ENCODE measurements at places on chromosomes 16 and 17.

GRCh38 chr16:88499836-88500251 lies 46.8 kb downstream of the ZFPM1 start:
- DNase-seq, result no peak

DNA sequence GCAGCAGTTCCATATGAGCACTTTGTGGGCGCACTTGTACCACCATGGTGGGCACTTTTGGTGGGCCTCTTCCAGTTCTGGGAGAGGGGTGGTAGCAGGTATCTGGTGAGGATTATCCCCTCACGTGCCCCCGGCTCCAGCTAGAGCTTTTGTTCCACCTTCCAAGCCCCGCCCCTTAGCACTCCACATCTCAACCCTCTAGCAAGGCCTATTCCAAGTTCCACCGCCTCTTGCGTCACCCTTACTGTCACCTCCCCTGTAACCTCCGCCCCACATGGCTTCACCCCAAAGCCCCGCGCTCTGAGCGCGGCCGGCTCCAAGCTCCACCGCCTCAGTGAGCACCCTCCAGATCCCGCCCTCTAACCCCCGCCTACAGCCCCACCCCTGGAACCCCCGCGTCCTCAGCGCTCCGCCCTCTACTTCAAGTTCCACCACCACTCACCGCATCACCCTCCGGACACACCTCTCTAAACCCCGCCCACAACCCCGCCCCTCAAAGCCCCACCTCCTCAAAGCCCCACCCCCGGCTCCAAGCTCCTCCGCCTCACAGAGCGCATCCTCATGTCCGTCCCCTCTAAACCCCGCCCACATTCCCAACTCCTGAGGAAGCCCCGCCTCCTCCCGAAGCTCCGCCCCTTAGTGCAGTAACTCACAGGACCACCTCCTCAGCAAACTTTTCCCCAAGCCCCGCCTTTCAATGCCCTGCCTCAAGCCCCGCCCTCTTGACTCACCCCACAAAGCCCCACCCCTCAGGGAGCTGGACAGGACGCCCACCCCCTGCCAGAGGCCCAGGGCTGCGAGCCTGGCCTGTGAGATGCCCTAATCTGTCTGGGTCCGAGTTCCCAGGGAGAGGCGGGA lies 11.1 kb downstream of the SCN4A start:
- DNase-seq, result peak; percentile 38

- DNase-seq, result no peak
These were observed 78.0 kb upstream of the GAS7 start for GRCh38 chr17:10276436-10276835.

DNA sequence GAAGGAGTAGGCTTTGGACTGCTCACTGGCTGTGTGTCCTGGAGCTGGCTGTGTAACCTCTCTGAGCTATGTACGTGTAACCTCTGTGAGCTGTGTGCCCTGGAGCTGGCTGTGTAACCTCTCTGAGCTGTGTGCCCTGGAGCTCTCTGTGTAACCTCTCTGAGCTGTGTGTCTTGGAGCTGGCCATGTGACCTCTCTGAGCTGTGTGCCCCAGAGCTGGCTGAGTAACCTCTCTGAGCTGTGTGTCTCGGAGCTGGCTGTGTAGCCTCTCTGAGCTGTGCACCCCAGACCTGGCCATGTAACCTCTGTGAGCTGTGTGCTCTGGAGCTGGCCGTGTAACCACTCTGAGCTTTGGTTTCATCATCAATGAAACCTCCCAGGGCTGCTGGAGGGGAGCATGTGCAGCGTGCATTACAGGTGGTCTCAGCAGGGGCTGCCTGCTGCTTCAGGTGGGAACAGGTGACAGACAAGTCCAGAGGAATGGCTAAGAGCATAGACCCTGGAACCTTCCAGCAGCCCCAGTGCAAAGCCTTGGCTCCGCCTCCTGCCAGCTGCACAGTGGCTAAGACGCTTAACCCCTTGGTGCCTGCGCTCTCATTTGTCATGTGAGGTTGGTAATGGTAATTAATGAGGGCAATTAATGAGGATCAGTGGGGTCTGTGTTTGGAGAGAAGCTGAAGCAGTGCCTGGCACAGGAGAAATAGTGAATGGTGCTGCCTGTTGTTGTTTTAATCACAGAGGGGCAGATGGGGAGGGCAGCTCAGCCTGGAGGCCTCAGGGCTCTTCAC lies 86.7 kb downstream of the KATNIP start:
- DNase-seq, result no peak

- no peak for DNase-seq
These were observed 109.2 kb downstream of the CCT6B start for GRCh38 chr17:34851961-34852540.

DNA sequence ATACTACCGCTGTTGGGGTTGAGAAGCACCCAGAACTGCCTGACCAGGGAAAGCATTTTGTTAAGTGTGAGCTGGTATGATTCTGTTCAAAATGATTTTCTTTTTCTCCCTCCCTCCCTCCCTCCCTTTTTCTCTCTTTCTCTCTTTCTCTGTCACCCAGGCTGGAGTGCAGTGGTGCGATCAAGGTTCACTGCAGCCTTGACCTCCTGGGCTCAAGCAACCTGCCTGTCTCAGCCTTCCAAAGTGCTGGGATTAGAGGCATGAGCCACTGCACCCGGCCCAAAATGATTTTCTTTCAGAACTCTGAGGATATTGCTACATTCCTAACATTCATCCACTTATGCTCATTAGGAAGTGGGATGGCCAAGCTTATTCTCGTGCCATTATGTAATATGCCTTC lies 41.3 kb downstream of the SLC47A1 start:
- no peak for DNase-seq

GRCh38 chr17:42573095-42573494 lies 4.4 kb downstream of the PSMC3IP start:
- DNase-seq, result no peak

- no peak for DNase-seq
These were observed 496 bp downstream of the TOX3 start for GRCh38 chr16:52546291-52547003.

- no peak for DNase-seq
These were observed 7.1 kb downstream of the ACSF3 start for GRCh38 chr16:89100601-89101302.

DNA sequence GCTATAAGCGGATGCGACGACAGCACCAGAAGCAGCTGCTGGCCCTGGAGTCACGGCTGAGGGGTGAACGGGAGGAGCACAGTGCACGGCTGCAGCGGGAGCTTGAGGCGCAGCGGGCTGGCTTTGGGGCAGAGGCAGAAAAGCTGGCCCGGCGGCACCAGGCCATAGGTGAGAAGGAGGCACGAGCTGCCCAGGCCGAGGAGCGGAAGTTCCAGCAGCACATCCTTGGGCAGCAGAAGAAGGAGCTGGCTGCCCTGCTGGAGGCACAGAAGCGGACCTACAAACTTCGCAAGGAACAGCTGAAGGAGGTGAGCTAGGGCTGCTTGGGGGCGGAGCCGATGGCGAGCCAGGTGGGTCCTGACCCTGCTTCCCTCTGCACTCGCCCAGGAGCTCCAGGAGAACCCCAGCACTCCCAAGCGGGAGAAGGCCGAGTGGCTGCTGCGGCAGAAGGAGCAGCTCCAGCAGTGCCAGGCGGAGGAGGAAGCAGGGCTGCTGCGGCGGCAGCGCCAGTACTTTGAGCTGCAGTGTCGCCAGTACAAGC lies 10.1 kb downstream of the HIRIP3 start:
- DNase-seq, result no peak

- no peak for DNase-seq
These were observed 373.5 kb downstream of the KCNJ2 start for GRCh38 chr17:70542876-70543275.

DNA sequence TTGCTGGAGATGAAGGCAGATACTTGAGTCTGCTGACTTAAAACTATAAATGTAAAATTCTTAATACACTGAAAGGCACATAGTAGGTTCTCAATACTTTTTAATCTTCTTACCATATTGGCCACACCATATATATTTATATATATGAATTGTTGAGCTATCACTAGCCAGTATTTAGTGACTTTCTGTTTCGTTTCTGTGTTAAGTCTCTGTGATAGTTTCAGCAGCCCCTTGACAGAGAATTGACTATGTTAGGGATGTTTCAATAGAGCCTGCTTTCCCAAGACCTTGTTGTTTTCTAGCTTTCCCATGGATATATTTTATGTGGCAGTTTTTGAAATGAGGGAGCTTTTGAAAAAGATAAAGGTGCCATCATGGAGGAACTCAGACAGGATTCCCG lies 206.5 kb upstream of the GOT2 start:
- DNase-seq, result no peak

- no peak for DNase-seq
These were observed 366.6 kb downstream of the HS3ST4 start for GRCh38 chr16:26058326-26058725.

DNA sequence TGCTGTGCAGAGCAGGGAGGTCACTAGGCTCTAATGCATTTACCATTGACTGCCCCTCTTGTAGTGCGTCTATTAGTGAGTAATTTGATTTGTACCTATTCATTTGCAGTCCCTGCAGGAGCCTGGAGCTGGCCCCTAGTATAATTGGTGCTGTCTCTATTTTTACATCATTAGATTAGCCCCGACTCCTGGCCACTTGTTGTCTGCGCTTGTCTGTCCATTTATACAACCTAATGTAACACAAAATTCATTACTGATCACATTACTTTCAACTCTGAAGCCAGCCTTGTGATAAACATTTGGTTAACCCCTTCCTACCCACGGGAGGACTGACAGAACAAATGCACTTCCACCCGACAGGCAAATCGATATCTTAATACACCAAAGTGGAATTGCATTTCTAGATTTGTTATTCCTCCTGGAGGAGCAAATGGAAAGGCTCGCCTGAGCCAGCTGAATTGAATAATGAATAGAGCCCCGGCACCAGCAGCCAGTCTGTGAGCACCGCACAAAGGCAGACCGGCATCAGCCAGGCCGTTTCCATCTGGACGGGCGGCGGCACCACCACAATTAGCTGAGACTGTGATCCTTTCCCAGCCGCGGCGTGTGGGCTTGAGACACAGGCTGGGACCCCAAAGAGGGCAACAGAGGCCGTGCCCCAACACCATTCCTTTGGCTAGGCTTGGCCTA lies 18.7 kb upstream of the TBX2 start:
- DNase-seq, result no peak

GRCh38 chr17:7261379-7262191 lies 693 bp downstream of the CLDN7 start:
- no peak for DNase-seq

- DNase-seq, result no peak
These were observed 133.6 kb downstream of the HS3ST3B1 start for GRCh38 chr17:14434506-14434905.

GRCh38 chr16:75477680-75478473 lies 13.4 kb upstream of the TMEM170A start:
- no peak for DNase-seq

DNA sequence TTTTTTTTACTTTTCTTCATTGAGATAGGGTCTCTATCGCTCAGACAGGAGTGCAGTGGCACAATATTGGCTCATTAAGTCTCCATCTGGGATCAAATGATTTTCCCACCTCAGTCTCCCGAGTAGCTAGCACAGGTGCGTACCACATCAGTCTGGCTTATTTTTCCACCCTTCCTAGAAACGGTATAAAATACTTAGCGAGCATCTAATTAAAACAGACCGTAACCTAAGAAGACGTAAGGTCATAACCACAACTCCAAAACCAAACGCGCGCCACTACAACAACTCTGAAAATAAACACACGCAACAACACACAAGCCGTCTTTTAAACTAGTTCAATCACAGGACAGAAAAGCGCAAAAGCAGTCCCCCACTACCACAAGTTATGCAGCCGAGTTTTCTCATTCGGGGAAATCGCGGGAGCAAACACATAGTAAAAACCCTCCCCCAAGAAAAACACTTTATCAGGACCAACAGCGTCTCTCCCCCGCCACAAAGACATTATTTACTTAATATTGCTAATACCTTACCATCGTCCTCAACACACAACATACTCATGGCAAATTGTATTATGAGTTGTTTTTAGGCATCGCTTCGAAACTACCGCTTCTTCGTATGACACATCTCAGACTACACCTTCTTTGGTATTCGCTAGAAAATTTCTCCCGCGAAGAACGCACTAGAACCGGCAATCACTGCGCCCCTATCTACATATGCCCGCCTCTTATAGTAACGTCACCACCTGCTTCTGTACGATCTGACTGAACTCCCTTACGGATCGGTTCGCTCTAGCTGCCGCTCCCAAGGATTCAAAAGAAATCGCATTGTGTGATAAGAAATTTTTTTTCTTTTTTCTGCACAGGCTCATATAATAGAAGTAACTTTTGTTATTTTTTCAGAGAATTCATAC lies 32.8 kb downstream of the TEX14 start:
- DNase-seq, result peak; percentile 66

GRCh38 chr16:30010844-30011713 lies at the start of gene DOC2A:
Gene DOC2A, minus strand, starts transcription at chr16:30011027. Its CDS starts 805 bp downstream, at chr16:30010222.
- no peak for DNase-seq

DNA sequence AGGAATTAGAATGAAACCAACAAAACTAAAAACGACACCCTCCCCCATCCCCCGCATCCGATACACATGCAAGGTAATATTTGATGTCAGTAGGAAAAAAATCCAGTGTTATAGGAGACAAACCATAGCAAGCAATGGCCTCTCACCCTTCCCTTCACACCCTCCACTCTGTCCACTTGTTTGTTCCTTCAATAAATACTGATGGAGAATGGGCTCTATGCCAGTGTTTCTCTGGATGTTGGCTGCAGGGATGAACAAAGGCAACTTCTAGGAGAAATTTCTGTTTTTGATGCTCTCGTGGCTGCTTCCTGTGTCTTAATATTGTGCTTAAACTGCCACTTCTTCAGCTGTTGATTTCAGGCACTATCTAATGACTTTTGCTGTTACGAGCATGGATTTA lies 98.8 kb downstream of the WWOX start:
- no peak for DNase-seq

DNA sequence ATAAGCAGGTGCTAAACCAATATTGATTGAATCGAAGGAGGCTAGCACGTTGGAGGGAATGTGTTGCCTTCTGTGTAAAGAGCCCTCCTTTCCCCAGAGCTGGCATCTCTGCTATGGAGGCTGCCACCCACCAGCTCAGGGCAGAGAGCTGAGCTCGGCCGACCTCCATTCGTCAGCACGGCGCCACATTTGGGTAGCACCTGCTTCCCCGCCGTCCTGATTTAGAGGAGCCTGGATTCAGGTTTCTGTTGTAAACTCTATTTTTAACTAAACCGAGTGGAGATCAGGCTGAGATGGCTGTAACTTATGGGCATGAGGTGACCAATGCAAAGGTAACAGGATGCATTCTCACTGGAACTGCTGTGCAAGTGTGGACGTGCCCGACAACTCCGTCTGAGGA lies 172.5 kb downstream of the CCDC182 start:
- no peak for DNase-seq

- no peak for DNase-seq
These were observed 52.1 kb upstream of the GNG13 start for GRCh38 chr16:852451-853185.

GRCh38 chr17:71398800-71399219 lies 722.0 kb upstream of the SOX9 start:
- no peak for DNase-seq

- DNase-seq, result peak; percentile 45
These were observed 10.6 kb upstream of the CCL5 start for GRCh38 chr17:35890774-35891155.

Data from T-helper 9 cell (primary cell).